ENCODE measurements at places on chromosomes 6 and 20. TPM values are rescaled to one million over a fixed set of nuclear protein-coding genes. Genes with fewer than 3 reads are reported as not detected.

Gene CST1
- total RNA-seq: not detected

Gene TCF15
- 0.44 TPM for total RNA-seq

DNA sequence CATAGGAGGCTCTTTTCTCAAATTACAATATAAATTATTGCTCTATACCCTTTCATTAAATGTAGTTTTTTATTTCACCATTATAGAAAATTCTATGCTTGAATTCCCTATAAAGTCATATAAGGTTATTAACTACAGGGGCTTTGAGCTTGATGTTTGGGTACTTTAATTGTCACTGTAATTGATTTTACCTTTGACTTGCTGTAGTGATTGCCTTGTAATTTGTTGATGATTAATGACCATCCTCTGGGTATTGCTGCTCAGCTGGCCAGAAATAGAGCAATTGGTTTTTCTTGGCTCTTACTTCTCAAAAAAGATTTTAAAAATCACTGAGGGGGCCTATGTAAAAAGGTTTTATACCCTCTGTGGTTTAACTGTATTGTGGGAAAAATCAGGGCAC, 1186.0 kb downstream of the KHDRBS2 start:
- no peak for DNase-seq

Gene CALHM5
- 1.6 TPM for total RNA-seq

DNA sequence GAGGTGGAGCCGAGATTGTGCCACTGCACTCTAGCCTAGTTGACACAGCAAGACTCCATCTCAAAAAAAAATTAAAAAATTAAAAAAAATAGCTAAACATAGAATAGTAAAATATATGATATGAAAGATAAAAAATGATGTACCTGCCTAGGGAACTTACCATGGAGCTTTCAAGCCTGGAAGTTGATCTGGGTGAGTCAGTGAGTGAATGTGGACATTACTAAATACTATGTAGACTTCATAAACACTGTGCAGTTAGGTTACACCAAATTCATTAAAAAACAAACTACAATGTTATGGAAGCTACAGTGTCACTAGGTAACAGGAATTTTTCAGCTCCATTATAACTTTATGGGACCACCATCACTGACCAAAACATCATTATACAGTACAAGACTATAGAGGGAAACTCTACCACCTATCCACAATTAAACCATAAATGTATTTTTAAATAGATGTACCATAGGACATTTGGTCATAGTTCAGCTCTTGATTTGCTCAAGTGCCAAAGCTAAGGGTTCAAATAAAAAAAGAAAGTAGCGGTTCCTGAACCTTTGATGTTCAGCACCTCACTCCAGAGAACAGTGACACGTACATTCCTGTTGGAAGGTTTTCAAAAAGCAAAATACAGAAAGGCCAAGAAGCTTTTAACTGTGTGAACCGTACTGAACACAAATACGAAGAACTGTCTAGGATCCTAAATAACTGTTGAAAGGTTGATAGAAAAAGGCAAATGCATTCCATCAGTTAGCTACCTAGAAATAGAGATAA, 52.4 kb upstream of the SPDEF start:
- no peak for DNase-seq

All from breast epithelium (tissue), 4 donors.